NCI-H1105 (cell line): ENCODE measurements at places on chromosomes 12 and 14.

DNA sequence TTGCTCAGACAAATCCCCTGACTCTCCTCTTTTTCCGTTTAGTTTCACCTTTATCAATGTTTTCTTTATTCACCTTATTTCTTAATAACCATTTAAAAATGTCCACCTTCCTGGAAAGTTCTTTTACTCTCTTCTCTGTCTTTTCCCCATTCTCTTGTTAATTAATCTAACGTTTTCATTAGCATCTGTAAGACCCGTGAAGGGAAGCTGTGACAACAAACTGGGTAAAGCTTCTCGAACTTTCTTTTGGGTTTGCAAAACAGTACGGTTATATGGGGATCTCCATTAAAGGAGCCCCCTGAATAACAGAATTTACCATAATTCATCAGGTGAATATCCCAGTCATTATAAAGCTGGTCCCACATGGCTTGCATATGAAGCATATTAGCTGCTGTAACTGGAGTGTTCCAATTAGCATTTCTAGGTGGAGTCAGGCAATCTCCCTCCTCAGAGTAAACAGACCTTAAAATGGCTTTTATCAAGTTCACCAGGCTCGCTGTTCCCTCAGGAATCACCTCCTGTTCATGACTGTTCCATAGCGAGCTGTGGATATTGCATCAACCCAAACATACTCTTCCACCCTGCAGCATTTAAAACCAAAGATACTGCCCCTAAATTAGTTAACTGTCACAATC lies 42.4 kb downstream of the TMEM30B start:
- DNase-seq, result no peak

- DNase-seq, result no peak
Observed at GRCh38 chr14:62654641-62655040, 390.6 kb downstream of the KCNH5 start.

- DNase-seq, result peak; percentile 24
Observed at GRCh38 chr12:88993651-88994050, 358.6 kb downstream of the DUSP6 start.

- DNase-seq, result no peak
Observed at GRCh38 chr14:83379436-83379835, 1845.8 kb upstream of the SEL1L start.

GRCh38 chr14:105500036-105500725 lies 9.1 kb downstream of the TEDC1 start:
- no peak for DNase-seq

DNA sequence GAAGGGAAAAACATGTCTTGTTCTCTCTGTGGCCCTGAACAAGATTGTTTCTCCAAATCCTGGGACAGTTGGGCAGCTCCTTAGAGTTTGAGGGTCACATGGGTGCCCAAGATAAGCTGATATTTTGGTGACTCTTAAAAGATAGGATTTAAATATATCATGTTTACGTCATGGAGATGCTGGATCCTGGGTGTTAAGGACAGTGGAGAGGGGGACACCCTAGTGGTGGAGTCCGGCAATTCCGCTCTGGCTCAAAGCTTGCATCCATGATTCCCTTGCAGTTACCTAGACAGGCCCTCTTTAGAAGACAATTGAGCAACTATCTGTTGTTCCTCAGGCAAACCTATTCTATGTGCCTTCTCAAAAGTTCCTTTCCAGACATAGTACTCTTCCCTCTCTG lies 101.8 kb downstream of the CMKLR1 start:
- no peak for DNase-seq

- no peak for DNase-seq
Observed at GRCh38 chr12:29589286-29589820, 91.9 kb upstream of the OVCH1 start.

- DNase-seq, result no peak
Observed at GRCh38 chr12:24227551-24227950, 278.1 kb upstream of the SOX5 start.

- DNase-seq, result no peak
Observed at GRCh38 chr12:106632797-106633450, 50.1 kb downstream of the RFX4 start.

DNA sequence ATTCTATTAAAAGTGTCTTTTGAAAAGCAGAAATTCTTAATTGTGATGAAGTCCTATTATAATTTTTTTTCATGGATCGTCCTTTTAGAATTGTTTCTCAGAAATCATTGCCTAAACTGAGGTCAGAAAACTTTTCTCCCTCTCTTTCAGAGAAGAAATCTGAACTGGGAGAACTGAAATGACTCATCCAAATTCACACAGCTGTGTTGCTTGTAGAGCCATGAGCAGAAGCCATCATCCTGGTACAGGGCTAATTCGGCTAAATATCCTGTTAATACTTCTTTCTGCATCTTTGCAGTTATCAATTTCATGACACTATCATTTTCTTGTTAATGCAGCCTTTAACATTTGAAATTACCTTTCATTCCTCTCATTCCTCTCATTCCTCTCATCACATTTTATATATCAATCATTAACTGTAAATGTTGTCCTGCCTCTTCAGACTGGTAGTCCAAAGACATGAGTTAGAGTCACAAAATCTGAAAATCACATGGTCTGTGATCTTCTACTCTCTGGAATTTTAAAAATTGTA lies 15.5 kb downstream of the SLC15A5 start:
- no peak for DNase-seq

GRCh38 chr12:53564278-53564677 lies 57.0 kb upstream of the NPFF start:
- no peak for DNase-seq

DNA sequence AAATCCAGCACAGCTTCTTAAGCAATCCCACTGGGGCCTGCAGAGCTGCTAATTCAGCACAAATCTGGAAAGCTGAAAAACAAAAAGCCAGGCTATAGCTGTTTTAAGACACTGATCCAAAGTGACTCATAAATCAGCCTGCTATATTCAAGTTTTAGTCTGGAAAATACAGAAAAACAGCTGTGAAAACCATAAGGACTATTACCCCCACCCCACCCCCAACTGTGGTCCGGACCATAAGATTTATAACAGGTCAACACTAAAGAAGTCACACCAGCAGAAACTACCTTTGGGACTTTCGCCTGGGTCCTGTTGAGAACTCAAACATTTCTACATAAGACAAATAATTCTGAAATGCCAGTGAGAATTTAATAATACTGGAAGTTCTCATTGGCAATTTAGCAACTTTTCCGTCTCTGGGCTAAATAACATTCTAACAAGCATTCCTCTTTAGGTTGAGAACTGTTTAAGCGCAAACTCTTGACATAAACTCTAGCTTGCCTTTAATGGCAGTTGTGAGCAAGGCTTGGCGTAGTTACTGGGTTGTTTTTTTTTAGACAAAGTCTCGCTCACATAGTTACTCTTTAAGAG lies 3.3 kb downstream of the LRIG3 start:
- no peak for DNase-seq

GRCh38 chr12:105933671-105934665 lies 204.8 kb downstream of the NUAK1 start:
- DNase-seq, result no peak

- no peak for DNase-seq
Observed at GRCh38 chr12:75747572-75748021, 236.2 kb upstream of the KRR1 start.

DNA sequence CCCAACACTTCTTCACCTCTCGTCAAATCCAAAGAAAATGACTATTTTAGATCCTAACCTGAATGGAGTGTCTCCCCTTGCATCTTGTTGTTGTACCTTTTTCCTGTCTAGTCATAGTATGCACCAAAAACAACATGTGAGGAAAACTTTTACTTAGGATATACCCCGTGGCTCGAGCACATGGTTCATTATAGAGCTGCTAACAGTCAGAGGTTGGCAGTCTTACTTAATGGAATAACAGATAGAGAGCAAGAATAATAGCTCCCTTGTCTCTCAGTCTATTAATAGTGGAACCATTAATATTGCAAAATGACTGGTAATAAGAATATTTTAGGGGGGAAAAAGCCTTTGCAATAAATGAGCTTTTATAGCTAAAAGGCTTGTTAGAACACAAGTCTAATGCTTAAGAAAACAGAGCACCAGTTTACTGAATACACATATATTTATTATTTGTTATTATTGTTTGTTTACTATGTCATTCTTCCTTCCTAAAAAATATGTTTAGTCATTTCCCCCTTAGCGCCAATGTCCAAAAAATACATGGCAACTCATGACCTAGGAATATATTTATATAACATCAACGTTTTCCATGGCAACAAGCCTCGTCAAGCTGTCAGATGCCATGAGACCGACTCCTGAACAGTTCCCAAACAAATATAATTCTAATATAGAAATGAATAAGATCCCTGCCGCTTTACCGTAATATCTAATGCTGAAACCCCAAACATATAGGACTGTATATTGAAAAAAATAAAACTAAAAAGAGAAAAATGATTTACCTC lies 592.4 kb downstream of the SOX5 start:
- no peak for DNase-seq

DNA sequence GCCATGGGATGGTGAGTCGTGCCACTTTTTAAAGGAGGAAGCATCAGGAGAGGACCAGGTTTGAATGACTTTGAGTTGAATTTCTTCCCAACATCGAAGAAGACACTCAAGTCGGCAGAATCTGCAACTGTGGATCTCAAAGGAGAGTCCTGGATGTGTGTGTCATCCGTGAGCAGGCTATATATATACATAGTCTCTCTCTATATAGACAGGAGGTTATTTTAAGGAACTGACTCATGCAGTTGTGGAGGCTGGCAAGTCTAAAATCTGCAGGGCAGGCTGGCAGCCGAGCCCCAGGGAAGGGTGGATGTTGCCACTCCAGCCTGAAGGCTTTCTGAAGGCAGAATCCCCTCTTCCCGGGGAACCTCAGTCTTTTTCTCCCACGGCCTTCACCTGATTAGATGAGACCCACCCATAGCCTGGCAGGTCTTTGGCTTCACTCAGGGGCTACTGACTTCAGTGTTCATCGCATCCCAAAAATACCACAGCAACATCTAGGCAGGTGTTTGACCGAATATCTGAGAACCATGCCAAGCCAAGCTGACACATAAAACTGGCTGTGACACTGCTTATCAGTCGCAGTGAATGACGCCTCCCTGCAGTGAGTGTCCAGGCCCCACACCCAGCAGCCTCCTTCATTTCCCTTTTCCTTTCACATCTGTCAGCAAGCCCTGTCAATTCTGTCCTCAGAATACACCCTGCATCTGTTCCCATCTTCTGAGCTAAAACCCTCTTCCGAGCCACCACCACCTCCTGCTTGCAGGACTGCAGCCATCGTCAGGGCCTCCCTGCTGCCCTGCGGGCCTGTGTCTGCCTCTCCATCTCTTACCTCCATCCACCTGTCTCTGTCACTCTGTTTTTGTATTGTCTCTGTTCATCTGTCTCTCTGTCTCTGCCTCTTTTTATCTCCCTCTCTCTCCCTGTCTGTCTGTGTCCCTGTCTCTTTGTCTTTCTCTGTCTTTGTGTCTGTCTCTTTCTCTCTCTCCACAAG lies 54.0 kb downstream of the ZNF664 start:
- DNase-seq, result no peak

DNA sequence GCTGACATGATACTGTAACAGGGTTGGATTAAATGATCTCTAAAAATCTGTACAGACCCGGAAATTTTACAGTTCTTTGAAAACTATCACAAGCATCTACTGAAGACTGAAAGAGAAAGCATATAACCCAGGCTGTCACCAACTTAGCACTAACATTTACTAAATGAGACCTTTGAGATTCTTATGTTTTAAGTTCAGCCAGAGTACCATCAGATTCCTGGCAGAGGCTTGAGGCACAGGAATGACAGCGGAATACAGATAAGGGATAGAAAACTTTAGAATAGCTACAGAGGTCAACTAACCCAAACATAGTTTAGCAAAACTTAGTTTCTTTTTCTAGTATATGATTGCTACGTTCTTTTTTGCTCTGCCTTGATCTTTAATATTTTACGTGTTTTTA lies 91.6 kb upstream of the FERMT2 start:
- DNase-seq, result no peak

GRCh38 chr14:90567191-90567590 lies 170.4 kb downstream of the CALM1 start:
- no peak for DNase-seq

GRCh38 chr12:76480796-76481195 lies 78.8 kb downstream of the OSBPL8 start:
- DNase-seq, result no peak

DNA sequence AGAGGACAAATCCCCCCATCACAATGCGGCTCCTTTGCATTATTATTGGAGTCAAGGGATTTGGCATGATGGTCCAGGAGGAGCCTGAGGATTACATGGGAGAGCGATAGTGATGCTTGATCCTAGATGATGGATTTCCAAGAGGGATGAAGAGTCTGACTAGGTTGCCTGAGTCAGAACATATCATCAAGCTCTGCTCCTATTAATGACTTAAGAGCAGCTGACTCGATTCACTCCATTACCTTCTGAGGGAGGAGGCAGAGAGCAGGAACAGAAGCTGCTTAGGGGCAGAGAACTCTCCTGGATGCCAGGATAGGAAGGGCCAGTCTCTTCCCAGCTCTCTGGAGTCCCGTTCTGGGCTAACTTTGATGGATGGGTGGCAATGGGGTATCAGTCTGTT lies 54.0 kb upstream of the CISTR start:
- DNase-seq, result no peak

DNA sequence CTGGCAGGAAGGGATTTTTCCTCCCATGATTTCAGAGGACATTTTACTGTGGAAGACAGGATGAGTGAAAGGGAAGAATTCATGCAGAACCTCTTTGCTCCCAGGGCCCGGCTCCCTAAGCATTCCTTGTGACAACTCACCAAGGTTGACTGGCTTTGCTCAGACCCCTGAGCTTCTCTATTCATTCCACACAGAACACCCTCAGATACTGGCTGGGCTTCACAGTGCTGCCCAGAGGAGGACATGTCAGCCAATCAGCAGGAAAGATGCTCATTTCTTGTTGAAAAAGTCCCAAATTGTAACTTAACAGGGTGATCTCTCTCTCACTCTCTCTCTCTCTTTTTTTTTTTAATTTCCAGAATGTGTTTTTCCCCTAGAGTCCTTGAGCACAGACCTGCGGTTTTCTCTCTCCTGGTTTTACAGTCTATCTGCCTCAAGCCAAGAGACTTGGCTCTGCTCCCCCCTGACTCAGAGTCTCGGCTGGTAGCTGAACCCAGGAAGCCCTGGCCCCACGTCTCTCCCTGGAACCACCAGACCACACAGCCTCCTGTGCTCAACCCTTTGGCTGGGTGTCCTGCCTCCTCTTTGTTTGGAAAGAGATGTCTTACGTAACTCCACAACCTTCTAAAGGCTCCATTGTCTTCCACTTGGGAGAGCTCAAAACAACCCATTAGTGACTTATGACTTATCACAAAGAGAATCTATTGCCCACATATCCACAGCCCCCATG lies 43.9 kb downstream of the SSPN start:
- no peak for DNase-seq

DNA sequence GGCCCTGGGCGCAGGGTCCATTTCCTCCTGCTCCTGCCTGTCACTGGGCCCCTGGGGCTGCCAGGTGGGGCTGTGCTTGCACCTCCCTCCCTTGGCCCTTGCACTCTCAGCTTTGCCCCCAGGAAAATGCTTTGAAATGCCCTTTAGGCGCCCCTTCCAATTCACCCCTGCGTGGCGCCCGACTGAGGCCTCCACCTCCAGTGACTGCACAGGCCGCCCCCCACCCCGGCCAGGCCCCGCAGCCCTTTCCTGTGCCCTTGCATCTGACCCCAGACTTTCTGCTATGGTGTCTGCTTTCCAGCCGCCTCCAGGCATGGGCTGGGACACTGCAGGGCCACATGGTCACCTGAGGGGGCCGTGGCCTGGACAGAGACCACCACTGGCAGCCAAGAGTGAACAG lies 17.4 kb downstream of the DDX54 start:
- DNase-seq, result no peak

GRCh38 chr12:12217018-12217359 lies 49.9 kb downstream of the LRP6 start:
- DNase-seq, result no peak

- no peak for DNase-seq
Observed at GRCh38 chr12:105204127-105204526, 31.8 kb downstream of the APPL2 start.
